ENCODE measurements at places on chromosomes 1 and 21. TPM values are rescaled to one million over a fixed set of nuclear protein-coding genes. Genes with fewer than 3 reads are reported as not detected.

GRCh38 chr1:115505148-115505571 lies 136.6 kb upstream of the VANGL1 start:
- no peak for DNase-seq
- H3K36me3 ChIP-seq, result no peaks in the 10 kb centered on the region
- H3K27ac ChIP-seq, result no peak overlapping the region

DNA sequence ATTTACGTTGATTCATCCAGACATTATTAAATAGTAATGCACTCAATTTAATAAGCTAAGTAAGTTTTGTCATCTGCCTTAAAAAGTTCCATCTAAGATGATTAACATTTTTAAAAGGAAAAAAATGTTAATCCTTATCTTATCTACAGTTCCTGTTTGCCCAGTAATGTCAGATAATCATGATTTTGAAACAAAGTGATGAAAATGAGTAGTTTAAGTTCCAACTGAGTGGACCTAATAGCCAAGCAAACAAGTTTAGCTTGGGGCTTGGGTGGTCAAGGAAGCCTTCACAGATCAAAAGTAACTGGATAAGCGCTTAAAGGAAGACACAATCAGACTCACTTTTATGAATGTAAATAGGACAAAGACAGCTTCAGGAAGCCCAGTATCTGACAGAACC lies 40.5 kb upstream of the JAK1 start:
- no peaks in the 10 kb centered on the region for H3K36me3 ChIP-seq
- H3K4me1 ChIP-seq, result peaks cover 28% of the 10 kb centered on the region
- no peak overlapping the region for H3K4me3 ChIP-seq
- DNase-seq, result no peak

GRCh38 chr1:173367136-173367535 lies 110.0 kb upstream of the PRDX6 start:
- no peak overlapping the region for H3K27ac ChIP-seq
- H3K4me3 ChIP-seq, result no peak overlapping the region
- H3K4me1 ChIP-seq, result no peaks in the 10 kb centered on the region
- H3K27me3 ChIP-seq, result no peaks in the 10 kb centered on the region
- no peaks in the 10 kb centered on the region for H3K36me3 ChIP-seq

Gene ASTN1
- not detected for total RNA-seq

Gene NPHS2
- not detected for total RNA-seq

Gene AIRE
- total RNA-seq, result 0.11 TPM

Gene FAAH
- total RNA-seq, result 11.7 TPM

Gene GBP2
- 91.8 TPM for total RNA-seq

Gene TPTE
- not detected for total RNA-seq
